ENCODE measurements at places on chromosomes 12 and 14. TPM values are rescaled to one million over a fixed set of nuclear protein-coding genes. Genes with fewer than 3 reads are reported as not detected.

The KRT2 gene
- total RNA-seq = not detected

The PTHLH gene
- total RNA-seq = 0.56 TPM

The ADIPOR2 gene
- 32.9 TPM for total RNA-seq

GRCh38 chr14:64089920-64090319 lies 204.3 kb downstream of the ESR2 start:
- no peak for DNase-seq

DNA sequence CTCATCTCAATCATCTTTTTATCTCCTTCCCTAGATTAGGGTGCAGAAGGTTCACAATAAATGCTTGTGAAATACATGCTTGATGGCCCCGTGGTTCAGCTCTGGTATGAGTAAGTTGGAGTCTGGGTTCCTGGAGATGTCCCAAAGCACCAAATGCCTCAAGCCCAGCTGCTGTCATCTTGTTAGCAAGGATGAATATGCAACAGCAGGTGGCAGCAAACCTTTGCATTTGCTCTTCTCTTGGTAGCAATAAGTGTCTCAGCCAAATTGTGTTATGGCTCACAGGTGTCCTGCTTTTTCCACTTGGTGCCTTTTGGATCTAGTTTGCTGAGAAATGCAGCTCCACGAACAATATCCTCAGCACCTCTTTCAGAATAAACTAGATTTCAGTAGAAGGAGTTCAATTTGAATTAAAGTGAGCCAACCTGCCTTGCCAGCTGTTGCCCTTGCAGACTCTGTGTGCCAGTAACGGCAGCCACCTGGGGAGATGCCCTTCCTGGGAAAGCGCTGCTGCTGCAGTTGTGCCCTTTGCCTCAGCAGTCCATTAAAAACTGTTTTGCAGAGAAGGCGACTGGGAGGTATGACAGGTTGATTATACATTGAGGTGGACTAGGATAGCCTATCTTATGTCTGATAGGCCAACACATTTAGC lies 417.3 kb downstream of the SNAPC1 start:
- DNase-seq = no peak
